H9 (cell line): ENCODE measurements at places on chromosomes 13 and 19.

- DNase-seq: peak; percentile 84
Measured at GRCh38 chr19:4576016-4576933, 16.8 kb upstream of the SEMA6B start.

DNA sequence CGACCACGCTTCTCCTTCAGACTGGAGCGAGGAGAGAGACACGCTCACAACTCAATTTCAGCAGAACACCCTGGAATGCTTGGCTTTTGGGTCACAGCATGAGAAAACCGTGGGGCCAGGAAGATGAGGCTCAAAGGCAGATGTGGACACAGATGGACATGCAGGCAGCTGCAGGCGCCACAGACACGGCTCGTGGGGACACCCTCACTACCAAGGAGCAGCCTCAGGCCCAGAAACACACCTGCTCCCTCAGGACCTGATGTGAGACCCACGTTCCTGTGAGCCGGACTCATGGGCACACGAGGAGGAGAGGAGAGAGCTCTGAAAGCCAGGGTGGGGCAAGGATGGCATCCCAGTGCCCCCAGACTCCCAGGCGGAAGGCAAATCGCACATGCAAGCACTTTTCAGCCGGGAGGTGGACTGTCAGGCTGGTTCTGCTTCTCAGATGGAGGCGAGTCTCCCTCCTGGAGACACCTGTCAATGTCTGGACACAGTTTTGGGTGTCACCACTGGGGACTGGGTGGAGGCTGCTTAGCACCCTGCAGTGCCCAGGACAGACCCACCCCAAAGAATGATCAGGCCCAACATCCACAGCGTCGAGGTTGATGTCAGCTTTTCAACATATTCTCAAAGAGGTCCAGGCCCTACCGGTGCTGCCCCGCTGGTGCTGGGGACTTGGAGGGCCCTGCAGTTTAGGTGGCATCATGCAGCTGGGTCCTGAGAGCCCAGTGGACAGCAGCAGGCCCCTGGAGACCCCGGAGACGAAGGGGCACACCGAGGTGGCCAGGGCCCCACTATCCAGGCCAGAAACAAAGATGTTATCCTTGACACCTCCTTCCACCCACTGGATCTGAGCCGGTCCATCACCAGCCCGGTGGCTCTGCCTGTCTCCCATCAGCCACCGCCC is 2.3 kb downstream of the ABHD17A start:
- no peak for DNase-seq

GRCh38 chr19:18670312-18670711 is 13.2 kb upstream of the CRTC1 start:
- no peak for DNase-seq

DNA sequence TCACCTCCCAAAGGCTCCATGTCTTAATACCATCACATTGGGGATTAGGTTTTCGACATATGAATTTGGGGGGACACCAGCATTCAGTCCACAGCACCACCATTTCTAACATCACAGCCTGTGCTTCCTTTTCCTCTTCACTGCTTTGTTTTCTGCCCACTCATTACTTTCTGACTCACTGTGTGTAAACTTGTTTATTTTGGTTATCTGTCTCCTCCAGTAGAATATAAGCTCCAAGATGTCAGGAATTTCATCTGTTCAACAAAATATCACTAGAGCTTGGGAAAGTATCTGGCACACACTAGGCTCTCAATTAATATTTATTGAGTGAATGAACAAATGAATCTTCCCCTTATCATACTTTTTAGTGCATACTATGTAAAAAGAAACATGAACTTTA is 152.0 kb downstream of the NUFIP1 start:
- no peak for DNase-seq

DNA sequence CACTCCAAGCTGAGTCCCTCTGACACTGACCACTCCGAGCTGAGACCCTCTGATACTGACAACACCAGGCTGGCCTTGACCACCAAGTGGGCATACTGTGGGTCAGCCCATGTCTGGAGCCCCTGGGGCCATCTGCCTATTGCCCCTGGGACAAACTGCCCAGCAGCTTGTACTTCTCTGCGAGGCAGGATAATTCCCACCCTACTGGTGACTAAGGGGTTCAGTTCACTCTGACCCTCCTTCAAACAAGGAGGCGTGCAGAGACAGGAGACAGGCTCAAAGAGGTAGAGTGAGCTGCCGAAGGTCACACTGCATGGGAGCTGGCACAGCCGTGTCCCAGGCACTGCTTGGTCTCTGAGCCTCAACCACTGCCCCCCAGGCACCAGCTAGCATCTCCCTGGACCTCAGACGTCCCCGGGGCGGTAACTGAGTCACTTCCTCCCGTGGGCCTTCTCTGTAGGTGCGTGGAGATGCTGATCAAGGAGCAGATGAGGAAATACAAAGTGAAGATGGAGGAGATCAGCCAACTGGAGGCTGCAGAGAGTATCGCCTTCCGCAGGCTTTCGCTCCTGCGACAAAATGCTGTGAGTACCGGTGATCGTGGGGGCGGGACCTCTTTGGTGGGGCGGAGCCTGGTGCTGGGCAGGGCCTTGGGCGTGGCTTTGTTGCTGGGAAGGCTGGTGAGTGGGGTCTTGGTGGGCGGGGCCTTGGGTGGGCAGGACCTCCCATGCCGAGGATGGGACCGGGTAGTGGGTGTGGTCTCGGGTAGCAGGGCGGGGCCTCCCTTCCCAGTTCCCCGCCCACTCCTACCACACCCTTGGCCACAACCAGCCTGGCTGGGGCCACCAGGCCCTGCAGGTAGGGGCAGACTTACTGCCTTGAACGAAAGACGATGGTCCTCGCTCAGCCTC is 5.8 kb upstream of the USE1 start:
- DNase-seq: peak; percentile 98

DNA sequence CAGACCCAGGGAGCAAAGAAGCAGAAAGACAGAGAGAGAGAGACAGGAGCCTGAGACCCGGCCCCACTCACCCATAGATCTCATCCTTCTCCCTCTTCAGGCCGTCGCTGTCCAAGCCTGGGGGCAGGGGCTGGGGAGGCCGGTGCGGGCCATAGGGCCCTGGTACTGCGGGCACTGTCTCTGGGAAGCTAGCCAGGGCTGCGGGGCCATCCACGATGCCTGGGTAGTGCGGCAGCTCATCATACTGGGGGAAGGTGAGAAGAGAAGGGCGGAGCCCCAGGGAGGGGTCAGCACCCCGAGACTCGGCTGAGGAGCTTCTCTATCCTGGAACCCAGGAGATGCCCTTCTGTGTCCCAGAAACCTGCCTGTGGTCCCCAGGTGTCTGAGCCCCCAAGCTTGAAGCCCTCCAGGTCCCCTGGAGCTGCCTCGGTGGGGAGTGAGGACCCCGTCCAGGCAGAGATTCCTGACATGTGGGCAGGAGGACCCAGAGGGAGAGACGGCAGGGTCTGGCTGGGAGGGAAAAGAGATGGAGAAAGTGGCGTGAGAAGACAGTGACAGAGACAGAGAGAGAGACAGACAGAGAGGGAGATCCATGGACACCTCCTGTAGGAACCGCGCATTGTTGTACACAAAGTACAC is 2.1 kb downstream of the MEIS3 start:
- no peak for DNase-seq

GRCh38 chr13:110893571-110893970 is 21.3 kb downstream of the ANKRD10 start:
- DNase-seq: no peak

DNA sequence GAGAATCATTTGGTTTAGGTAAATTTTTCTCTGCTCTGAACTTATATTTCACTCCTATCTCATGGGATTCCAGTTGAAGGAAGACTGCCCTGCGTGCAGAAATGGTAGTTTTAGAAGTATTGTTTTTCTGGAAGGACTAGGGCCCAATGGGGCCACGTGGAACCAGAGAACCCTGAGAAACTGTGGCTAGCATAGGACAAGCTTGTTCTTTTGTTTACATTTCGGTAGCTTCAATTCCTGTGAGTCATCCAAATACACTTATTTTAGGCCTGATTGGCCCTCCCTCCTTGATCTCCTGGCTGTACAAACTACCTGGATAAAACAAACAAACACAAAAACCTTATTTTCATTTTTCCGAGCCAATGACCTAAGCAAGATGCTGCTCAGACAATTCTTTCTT is 124.0 kb downstream of the ITGBL1 start:
- no peak for DNase-seq

DNA sequence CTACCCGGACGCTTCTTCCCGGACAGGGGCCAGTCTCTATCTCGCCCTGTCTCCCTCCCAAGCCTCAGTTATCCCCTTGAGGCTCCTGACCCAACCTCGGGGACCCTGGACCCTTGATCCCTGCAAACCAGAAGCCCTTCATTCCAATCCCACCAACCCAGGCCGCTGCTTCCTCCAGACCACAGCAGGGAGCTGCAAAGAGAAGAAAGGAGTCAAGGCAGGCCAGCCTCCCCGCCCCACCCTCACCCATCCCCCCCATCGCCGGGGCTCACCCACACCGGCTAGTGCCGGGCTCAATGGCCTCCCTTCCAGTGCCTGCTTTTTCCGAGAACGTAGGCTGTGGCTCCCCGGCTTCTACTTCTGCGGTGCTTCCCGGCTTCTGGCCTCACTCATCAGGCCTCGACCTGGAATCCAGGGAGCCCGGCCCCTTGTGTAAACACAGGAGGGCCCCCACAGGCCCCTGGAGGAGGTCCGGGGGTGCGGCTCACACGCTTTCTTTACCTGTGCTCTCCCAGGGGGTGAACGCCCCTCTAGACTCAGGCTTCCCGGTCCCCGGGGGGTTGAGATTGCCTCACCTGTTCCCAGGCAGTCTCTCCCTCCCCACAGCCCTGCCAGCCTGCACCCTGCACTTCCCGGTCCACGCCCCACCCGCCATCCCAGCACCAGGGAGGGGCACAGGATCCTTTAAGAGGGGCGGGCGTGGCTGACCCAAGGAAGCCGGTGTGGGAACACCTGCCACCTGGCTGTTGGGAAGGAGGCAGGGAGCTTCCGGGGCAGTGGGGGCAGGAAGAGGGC is at the start of gene FAM83E:
Gene FAM83E (minus strand): TSS at position 641 of the 795 bp plus-strand sequence. CDS start 1,704 bp downstream, outside the sequence.
- DNase-seq: peak; percentile 94

GRCh38 chr13:46803586-46803985 is 6.6 kb upstream of the ESD start:
- no peak for DNase-seq

DNA sequence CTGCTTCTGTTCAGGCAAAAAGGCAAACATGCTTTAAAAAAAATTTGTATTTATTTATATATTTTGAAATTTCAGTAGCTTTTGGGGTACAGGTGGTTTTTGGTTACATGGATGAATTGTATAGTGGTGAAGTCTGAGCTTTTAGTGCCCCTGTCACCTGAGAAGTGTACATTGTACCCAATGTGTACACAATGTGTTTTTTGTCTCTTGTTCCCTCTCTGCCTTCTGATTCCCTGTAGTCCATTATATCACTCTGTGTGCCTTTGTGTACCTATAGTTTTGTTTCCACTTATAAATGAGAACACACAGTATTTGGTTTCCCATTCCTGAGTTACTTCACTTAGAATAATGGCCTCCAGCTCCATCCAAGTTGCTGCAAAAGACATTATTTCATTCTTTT is 77.4 kb downstream of the PDS5B start:
- no peak for DNase-seq

DNA sequence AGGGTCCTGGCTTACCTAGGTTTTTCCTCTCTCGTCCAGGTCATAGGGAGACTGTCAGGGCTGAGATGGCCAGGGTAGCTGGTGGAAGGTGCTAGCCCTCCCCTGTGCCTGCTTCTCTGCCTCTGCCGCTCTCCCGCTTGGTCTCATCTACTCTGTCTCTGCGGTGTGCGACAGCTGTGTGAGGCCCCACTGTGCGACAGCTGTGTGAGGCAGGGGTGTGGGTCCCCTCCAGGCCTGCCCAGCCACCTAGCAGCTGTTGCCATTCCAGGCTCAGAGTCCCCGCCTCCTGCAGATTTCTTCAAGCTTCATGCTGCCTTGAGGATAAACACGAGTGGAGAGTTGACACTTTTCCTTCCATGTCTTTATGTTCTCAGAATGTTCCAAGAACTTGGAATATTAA is 53.0 kb downstream of the ARHGEF7 start:
- DNase-seq: no peak

DNA sequence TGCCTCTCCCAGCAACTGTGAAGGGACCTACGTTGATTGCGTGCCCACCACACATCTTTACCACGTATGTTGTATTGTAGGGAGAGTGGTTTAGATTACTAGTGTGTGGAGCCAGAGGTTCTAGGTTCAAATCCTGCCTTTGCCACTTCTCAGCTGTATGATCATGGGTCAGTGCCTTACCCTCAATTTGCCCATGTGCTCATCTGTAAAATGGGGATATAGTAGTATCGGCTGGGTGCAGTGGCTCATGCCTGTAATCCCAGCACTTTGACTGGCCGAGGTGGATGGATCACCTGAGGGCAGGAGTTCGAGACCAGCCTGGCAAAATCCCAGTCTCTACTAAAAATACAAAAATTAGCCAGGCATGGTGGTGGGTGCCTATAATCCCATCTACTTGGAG is 578 bp upstream of the LGALS4 start:
- DNase-seq: no peak

DNA sequence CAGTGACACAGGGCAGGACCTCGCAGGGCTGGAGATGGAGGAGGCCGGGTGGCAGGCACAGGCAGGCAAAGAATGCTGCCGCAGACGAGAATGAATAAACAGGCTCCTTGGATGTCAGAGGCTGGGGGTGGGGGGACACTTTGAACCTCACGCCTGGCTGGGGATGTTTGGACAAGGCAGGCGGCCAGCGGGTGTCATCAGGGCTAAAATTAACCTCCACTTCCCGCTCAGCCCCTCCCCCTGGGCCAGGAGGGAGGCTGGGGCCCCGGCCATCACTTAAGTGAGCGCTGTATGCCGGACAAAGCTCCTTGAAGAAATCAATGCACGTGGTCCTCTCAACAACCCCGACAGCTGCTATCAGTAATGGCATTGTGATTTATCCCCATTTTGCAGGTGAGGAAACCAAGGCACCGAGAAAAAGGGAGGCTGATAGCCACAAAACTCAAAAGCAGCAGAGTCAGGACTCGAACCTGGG is 10.3 kb upstream of the FUT5 start:
- no peak for DNase-seq

GRCh38 chr19:43664018-43664417 is 6.0 kb downstream of the PLAUR start:
- no peak for DNase-seq

- no peak for DNase-seq
Measured at GRCh38 chr13:40158757-40159156, 503.3 kb downstream of the COG6 start.

- DNase-seq: no peak
Measured at GRCh38 chr13:112350300-112350699, 25.9 kb upstream of the SPACA7 start.

DNA sequence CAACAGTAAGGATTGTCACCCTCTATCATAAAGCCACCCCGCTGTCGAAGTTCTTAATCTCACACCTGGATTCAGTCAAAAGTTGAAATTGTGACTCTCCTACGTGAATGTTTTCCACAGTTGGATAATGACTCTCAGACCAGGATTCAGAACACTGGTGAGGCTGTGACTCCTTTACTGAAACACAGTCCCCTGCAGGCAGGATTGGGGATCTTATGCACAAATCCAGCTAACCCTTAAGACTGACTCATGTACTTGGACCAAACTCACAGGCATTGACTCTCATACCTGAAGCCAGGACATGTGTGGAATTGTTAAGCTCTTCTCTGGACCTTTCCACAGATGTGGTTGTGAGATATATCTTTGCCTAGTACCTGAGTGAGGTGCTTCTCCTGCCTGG is 46.8 kb downstream of the ZNF85 start:
- DNase-seq: no peak
